Stimulated activated CD8-positive, alpha-beta memory T cell treated with anti-CD3 and anti-CD28 coated beads, Interleukin-4, amount 100 ng/mL, for 4 hours (primary cell): ENCODE measurements at places on chromosomes 11 and 22.

DNA sequence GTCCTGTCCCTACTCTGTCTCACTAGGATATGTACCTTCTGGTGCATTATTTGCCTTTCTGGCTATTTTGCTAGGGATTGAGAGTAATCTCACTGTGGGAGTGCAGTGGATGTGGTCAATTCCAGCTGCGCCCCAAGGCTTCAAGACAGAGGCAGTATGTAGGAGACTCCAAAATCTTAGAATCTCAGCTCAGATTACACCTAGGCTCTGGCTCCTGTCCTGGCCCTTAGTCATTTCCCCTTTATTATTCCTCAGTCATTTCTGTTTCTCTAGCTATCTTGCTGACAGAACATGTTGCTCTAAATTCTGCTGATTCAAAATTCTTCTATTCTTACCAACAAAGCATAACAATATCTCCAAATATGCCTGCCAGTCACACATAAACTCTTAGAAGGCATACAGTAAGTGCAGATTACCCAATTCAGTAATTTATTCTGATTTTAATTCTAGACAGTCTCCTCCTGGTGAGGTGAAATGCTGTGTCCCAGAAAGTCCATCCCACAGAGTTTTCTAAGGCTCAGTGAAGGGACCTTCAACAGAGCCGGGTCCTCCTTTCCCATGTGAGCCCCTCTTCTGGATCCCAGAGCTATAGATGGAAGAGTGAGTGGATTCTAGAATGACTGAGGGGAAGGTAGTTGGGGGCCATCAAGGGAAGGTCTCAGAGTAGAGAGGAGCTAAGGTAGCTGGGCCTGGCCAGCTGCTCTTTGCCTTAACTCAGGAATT is 24.3 kb upstream of the GLYATL1 start:
- no peak for DNase-seq

DNA sequence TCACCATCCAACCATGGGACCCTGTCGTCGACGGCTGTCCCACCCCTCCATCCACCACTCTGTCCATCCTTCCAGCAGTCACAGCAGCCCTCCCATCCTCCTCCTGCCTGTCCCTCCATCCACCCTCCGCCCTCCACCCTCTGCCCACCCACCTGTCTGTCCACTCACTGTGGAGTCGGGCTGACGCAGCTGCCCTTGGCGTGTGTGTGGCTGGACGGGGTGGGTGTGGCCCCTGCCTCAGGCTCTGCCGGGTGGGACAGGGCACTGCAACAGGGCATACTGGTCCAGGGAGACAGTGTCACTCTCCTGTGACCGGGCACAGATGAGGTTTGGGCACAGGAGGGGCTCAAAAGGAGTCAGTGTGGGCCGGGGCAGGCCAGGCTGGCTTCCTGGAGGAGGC is 1.9 kb downstream of the PKP3 start:
- DNase-seq: no peak

GRCh38 chr22:33873186-33873585 is 47.1 kb downstream of the LARGE1 start:
- DNase-seq: no peak

GRCh38 chr11:134407321-134407828 is 4.7 kb downstream of the B3GAT1 start:
- DNase-seq: no peak

- no peak for DNase-seq
Measured at GRCh38 chr11:110778343-110778742, 66.1 kb upstream of the ARHGAP20 start.

- DNase-seq: no peak
Measured at GRCh38 chr11:1199751-1200610, 22.9 kb upstream of the MUC5B start.
